CD4-positive, alpha-beta T cell treated with Interleukin-10 for 1 hour (primary cell): ENCODE measurements at places on chromosomes 12 and 14.

DNA sequence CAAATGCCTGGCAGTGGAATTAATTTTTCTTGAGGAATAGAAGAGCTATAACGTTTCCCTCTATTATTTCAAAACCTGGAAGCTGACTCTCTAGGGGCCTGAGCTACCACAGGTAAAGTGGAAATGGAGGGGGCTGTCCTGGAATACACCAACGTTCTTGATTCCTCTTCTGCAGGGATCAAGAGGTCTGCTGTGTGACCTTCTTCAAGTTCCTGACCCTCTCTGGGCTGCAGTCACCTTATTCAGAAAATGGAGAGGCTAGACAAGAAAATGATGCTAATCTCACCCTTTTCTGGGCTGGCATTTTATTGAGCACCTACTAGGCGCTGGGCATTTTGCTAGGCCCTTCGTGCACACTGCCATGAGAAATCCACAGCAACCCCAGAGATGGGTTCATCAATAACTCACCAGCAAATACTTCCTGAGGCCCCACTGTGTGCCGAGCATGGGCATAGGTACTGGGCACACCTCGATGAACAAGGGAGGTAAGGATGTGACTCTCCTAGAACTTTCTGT lies 55.2 kb upstream of the DLK1 start:
- DNase-seq, result no peak

DNA sequence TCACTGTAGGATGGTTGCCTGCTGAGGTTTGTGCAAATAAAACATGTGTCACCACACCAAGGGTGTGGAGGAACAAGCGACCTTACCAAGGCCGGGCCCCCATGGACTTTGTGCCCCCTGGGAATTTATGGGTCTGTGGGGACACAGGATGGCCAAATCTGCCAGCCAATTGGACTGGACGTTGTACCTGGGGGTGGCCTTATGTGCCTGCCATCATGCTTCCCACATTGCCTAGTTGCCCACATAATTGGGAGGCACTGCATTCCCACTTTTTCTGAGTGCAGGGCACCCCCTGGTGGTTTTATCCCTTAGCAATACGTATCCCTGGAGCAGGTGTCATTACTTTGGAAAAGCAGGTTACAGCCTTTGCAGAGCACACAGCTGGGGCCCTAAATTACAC lies 92.6 kb upstream of the TMPO start:
- DNase-seq, result no peak

DNA sequence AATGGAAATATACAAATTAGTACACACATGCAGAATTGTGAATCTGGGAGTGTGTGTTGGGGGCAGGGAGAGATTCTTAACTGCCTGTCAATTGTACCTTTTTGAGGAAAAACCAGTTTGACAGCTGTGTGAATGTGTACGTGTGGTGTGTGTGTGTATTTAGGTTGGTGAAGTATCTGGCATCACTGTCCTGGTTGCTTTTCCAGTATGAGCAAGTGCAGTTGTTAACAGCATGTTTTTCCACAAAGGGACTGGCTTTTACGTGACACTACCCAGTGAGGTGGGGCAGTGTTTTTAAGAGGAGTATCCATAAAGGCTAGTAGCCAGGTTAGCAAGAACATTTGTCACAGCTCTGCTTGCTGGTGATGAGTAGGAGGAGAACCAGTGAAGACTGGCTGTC lies 56.1 kb downstream of the DAAM1 start:
- DNase-seq, result no peak

DNA sequence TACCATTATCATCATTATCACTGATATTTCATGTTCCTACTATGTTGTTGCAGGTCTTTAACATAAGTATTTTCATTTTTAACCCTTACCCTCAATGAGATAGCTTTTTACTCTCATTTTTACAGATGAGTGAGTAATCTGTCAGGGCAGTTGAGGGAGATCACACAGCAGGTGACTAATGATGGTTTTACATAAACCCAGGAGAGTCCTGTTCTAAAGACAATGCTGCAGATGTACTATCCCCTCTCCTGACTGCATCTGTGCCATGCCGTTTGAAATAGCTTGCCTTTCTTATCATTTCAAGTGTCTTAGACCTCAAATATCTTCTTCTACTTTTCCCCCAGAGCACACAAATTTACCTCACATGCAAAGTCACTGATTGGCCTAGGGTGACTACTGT lies 1552.1 kb upstream of the SEL1L start:
- no peak for DNase-seq

DNA sequence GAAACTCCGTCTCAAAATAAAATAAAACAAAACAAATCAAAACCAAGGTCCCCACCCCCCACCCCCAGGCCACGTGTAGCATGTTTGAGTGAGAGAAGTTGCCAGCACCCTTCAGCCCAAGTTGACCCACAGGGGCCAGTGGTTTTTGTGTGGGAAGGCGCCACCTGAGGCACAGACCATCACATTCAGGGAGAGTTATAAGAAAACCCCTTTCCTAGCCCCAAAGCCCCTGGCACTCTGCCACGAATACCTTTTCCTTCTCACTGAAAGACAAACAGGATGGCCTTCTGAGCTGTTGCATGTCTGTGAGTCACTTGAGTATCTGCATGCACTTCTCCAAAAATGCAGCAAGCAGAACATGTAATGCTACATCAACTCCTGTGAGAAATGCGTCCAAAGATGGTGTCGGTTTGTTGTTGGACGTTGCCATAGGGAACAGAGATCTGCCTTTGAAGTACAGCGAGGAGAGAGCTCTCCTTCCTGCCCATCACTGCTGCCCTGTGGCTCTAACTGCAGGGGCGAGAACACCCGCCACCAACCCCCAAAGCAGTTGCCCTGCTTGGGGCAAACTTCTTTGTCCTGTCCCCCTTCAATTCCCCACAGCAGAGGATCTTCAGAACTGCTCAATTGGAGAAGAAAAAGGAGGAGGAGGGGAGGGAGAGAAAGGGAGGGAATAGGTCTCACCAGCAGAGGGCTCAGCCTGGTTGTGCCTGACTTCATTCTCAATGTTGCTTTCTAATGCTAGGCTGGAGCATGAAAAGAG lies 2.7 kb upstream of the TRAF3 start:
- peak; percentile 79 for DNase-seq

DNA sequence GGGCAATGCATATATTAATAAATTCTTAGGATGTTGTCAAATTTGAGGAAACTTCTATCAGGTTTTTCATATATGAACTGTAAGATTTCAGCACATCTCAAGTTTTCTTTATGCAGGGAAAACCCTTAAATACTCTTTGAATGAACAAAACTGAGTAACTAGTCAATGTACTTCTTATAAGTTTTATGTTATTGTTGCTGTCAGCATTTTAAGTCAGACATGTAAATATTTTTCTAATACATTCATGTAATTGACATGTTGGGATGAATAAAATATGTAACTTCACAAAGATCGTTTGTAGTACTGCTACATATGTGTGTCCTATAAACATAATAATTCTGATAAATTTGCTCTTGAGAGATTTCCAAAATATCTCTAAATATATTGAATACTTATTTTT lies 109.6 kb downstream of the BMP4 start:
- DNase-seq, result no peak

GRCh38 chr14:102140027-102140749 lies 491 bp downstream of the WDR20 start:
- peak; percentile 28 for DNase-seq

GRCh38 chr14:50529288-50530179 lies 2.8 kb downstream of the MAP4K5 start:
- DNase-seq, result no peak

DNA sequence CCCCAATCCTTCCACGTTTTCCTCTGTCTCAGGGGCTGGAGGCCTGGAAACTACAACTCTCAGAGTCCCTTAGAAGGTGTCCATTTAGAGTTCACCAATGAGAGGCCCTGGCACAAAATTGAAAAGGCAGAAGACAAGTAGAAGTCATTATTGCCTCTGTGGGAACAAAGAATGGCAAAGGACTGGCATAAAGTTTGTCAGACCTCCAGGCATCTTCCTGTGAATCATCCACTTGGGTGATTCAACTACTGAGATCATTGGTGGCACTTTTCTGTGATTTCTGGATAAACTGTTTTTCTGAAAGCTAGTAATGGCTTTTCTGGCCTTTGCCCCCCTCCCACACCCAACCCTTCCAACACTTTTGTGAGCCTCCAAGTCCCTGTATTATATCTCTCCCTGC lies 42.6 kb upstream of the C12orf42 start:
- DNase-seq, result no peak

DNA sequence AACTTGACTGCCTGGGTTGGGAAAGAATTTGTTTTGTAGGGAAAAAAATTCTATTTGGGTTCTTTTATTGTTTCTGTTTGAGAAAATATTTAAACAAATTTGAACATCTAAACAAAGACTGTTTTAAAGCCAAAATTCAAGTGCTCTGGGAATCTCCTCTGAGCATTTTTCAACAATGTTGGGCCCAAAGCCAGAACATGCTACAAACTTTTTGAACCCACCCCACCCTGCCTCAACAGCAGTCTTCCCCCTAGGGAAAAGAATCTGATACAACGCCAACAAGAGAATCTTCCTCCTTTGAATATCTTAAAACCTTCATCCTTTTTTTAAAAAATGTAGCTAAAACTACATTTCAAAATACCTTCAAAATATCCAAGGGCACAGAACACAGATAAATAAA lies 20.4 kb upstream of the NID2 start:
- DNase-seq, result no peak

DNA sequence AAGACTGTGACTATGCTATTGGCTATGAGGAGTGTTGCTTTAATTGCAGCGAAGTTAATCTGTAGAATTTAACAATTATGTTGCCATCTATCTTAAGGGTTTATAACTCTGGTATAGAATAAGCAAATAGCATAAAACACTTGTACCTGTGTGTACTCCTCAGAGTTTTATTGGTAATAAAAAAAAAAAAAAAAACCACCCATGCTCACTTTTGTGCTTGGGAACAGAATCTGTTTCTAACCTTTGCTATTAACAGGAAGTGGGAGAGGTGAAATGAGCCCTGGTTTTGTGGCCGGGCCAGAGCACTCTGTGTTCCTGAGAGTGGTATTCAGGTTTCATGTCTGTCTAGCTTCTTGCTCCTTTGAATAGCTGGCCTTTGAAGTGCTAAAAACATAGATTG lies 53.1 kb downstream of the PDE3A start:
- DNase-seq, result no peak

DNA sequence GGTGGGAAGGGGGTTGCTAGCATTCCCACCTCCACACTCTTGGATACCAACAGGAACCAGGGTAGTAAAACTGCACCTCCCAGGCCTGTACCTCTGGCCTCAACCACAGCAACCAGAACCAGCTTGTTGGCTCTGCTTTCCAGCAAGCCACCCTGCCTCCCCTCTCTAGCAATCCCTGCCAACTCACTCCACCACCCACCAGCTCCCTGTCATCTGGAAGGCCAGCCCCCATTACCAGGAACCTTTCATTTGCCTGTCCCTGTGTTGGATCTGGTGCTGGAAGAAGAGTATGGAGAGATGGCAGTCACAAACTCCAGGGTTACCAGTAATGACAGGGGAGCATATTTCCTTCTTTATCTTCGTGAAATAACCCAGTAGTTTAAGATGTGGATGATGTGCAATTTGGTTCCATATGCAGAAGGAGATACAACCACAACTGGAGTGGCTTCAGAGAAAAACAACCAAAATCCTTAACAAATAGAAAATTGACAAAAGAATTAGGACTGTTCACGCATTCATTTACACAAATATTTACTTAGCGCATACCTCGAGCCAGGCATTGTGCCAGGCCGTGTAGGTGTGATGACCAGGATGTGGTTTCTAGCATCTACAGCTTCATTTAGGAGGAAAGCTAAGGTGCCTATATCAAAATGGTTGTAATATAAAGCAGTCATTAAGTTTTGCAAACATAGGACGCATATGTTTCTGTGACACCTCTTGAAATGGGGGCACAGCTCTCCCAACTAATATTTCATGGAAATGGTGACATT lies 3.4 kb downstream of the B4GALNT3 start:
- no peak for DNase-seq

GRCh38 chr14:68144051-68144681 lies 324.6 kb downstream of the RAD51B start:
- DNase-seq, result no peak

GRCh38 chr12:130031041-130031440 lies 127.2 kb upstream of the TMEM132D start:
- DNase-seq, result no peak

DNA sequence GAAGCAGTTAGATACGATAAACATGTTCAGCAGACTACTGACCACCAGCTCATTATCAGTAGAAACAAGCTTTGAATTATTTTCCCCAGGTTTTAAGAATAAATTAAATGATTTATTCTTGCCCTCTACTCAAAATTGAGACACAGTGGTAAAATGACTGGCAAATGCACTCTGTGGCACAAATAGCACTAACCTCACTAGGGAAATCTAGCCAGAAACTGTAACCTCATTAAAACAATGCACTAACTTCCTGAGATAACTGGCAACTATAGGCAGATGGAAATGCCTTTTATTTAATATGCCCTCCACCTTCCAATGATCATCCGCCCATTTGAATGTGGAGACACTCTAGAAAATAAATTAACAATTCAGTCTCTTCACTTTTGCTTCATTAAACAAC lies 33.2 kb downstream of the CPNE8 start:
- DNase-seq, result no peak

- DNase-seq, result no peak
Measured at GRCh38 chr14:60922050-60922449, 58.8 kb downstream of the TRMT5 start.

GRCh38 chr12:45260104-45260815 lies 44.4 kb downstream of the ANO6 start:
- DNase-seq, result no peak

GRCh38 chr12:6866920-6867412 lies 365 bp upstream of the TPI1 start:
- no peak for DNase-seq

- no peak for DNase-seq
Measured at GRCh38 chr14:97975216-97975615, 1178.0 kb downstream of the VRK1 start.

- no peak for DNase-seq
Measured at GRCh38 chr12:64716839-64717455, 42.3 kb downstream of the GNS start.

GRCh38 chr14:104451474-104451873 lies 128.1 kb upstream of the C14orf180 start:
- no peak for DNase-seq
